ENCODE measurements at places on chromosomes 5 and 9.

DNA sequence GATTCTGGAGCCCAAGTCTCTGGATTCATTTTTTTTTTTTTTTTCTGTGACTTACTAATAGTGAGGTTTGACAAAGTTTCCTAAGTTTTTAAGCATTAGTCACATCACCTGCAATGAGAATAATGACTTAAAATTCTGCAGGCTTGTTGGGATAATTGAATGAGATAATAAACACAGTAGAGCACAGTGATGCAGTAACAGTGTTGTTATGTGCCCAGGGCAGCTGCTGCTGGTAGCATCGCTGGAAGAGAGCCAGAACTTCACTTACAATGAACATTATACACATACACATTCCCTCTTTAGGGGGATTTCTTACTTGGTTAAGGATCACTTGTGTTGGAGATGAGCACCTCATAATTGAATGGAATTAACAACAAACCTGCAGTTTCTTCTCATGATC lies 78.9 kb downstream of the ALDH7A1 start:
- no peak for DNase-seq

- no peak for DNase-seq
Observed at GRCh38 chr9:93458712-93459111, 5.3 kb upstream of the FAM120AOS start.

DNA sequence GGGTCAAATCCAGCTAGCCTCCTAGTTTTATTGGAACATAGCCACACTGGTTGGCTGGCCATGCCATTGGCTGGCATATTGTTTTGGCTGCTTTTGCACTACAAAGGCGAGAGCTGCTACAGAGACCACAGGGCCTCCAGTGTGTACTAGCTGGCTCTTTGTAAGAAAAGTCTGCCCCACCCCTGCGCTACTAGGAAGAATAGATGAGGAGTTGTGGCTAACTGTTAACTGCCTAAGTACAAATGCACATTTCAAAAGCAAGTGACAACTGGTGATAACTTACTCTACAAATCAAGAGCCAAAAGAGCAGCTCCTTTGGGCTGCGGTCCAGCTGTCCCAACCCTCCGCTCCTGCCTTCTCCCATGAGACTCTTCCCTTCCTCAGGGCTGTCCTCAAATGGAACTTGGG lies 63.9 kb downstream of the SERINC5 start:
- peak; percentile 64 for DNase-seq

DNA sequence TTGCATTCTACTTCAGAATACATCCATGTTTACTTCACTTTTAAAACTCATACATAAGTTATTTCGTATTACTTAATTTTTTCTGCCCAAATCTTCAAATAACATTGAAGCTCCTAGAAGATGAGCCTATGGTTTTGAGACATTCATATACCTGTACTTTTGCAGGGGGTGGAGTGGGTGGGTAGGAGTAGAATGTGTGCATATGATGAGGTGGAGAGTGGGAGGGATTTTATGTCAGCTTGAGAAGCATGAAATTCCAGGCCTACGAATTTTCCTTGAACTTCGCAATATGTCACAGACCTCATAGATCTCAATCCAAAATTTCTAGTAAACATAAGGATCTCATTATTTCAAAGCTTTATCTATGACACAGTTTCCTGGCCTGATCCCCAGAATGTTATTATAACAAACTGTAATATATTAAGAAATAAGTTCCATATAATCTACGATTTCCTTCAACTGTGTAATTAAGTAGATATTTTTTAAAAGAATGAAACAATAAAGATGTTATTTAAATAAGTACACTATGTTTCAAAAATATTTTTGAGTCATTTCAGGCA lies 19.7 kb upstream of the MOB3B start:
- DNase-seq: no peak

DNA sequence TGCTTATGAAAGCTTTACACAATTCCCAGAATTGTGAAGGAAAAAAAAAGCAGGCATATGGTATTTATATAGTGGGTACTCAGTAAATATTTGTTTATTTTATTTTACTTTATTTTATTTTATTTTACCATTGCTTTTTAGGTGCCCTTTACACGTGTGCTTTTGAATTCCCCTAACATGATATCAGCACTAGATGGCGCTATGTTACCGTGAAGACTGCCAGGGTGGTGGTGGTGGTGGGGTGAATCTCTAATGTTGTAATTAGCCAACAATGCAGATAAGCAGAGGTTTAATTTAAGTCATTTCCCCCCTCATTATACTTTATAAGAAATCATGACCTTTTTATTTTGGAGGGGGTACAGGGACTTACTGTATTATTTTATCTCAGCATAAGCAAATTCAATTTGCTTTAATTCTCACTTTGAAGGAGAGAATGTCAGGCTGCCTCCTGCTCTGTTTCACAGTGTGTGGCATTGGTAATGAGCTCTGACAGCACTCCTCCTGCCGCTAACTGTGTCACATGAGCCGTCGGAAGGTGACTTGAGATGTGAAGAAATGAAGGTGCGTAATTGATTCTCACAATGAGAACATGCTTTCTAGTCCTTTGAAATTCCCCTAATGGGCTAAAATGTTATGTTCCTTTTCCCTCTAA lies 165.6 kb downstream of the YTHDC2 start:
- DNase-seq: no peak

- DNase-seq: peak; percentile 62
Observed at GRCh38 chr9:137301081-137301947, 757 bp downstream of the NRARP start.

- no peak for DNase-seq
Observed at GRCh38 chr5:11180890-11181289, 419.9 kb upstream of the DAP start.

- DNase-seq: no peak
Observed at GRCh38 chr5:32147959-32148358, 26.2 kb downstream of the GOLPH3 start.

DNA sequence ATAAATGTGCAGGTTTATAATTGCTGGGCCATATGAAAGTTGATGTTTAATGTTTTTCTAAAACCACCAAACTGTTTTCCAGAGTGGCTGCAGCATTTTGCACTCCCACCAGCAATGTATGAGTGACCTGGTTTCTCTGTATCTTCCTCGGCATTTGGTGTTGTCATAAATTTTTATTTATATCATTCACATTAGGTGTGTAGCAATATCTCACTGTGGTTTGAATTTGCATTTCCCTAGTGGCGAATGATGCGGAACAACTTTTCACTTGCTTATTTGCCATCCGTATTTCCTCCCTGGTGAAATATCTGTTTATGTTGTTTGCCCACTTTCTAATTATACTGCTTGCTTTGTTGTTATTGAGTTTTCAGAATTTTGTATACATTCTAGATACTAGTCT lies 295.7 kb upstream of the TUT7 start:
- DNase-seq: no peak

DNA sequence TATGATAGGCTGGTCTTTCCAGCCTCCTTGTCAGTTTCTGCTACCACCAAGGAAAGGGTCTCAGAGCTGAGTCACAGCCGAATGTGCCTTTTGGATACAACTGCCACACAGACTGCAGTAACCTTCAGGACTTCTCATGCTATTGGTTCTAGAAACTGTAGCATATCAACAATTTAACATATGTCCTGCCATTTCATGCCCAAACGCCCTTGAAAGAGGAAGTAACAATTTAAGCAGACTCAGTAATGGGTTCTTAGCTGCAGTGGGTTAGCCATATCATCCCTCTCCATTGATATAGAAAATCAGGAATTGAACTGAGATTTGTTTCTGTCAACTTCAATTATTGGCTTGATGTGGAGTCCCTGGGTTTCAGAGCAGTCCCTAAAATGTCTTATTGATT lies 4.1 kb upstream of the CLK4 start:
- no peak for DNase-seq

DNA sequence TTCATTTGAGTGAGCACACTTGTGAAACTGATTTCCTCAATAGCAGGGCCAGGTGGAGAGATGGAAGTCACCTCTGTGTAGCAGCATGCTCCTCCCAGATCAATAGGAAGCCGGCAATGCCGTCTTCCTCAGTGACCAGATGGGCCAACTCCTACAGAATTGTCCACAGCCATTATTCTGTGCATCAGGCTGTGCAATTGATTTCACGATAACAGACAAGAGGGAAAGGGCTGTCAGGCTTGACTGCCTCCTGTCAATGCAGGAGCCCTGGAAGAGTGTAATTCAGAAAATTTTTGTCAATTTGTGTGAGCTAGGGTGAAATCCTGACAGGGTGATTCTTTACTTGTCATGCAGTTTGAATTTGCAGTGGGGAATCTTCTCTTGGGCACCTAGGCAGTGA lies 838.4 kb upstream of the NUDT12 start:
- no peak for DNase-seq

DNA sequence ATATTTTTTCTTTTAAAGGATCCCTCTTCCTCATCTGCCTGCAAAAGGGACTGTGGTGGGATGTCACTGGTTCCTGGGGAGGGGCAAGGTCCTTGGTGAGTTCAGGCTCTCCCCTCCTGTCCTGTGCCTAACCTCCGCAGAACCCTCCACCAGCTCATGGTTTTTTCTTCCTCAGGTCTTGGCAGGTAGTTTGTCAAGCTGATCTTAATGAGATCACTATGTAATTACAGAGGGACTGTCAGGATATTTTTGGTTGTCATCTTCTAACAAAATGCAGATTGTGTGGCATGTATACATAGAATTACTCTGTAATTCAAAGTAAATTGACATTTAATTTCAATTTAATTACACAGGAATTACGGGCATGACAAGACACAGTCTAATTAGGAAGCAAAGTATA lies 150.3 kb upstream of the SEMA6A start:
- no peak for DNase-seq

DNA sequence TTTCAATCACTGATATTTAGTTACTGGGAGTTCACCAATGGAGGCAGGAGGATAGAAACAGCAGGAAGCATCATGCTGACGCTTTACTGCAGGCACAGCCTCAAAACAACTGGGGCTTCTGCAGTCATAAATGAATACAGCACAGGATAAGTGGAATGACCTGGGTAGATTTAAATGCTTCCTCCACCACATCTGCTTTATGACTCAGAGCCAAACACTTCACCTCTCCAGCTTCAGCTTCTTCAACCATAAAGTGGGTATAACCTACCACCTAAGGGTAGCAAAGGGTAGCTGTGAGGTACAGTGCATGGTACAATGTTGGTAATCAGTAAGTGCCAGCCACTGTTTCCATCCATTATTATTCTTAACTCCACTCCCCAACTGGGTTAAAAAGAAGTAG lies 28.4 kb downstream of the RASEF start:
- DNase-seq: no peak

- no peak for DNase-seq
Observed at GRCh38 chr9:93918061-93918460, 37.1 kb downstream of the BARX1 start.

DNA sequence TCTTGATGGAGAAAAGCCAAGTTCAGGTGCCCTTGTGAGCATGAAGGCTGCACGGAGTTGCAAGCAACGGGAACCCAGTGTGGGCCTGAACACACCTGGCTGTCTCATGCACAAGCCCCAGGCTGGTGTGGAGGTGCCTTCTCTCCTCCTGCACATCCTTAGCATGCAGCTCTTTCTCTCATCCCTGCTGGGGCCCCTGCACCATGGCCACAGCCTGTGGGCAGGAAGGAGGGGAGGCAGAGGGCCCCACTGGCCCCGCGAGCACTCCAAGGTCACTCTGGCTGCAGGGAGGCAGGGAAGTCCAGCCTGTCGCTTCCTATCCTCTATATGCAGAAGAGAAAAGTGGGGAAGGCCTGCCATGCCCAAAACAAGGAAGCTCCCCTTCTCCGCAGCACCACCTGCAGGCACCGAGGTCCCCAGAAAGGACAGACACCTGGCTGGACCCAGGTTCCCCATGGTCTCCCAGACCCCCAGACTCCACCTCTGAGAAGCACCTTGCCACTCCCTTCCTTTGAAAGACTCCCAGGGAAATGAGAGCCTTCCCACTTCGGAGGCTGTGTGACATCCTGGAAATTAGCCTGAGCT lies 18.6 kb downstream of the STKLD1 start:
- DNase-seq: no peak

- DNase-seq: no peak
Observed at GRCh38 chr5:65032250-65032649, 263.5 kb downstream of the CWC27 start.

DNA sequence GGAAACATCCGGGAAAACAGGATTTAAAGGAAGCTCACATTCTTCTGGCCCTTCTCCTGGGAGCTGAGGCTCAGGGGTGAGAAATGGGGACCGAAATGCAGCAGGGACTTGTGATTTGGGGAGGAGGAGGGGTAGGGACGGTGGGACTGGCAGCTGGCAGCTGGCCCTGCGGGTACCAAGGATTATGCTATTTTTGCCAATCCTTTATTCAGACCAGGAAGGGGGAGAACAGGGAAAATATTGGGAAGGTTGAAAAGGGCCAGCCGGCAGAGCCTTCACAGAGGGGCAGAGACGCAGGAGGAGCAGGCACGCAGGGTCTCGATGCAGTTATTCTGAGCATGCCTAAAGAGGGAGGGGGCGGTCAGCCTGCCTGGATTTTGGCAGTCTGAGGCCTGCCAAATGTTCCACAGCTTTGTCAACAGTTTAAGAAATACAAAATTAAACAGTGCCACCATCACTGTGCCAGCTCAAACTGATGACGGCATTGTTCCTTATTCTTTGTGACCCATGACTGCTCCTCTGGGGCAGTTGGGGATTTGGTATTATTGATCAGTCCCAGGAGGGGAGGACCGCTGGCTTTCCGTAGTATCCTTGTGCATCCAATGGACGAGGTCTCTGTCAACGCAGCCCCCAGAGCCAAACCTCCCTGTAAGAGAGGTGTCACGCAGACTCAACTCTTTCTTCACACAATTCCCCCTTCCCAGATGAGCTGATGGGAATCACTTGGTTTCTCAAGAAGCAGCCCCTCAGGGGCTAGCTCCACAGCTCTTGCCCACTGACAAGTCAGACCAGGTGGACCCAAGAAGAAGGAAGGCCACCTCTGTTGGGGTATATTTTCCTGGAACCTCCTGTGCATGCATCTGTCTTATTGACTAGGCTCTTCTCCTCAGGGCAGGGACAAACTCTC lies 553.3 kb downstream of the BNC2 start:
- DNase-seq: no peak

GRCh38 chr9:100014846-100015245 lies 84.0 kb downstream of the ERP44 start:
- DNase-seq: no peak

DNA sequence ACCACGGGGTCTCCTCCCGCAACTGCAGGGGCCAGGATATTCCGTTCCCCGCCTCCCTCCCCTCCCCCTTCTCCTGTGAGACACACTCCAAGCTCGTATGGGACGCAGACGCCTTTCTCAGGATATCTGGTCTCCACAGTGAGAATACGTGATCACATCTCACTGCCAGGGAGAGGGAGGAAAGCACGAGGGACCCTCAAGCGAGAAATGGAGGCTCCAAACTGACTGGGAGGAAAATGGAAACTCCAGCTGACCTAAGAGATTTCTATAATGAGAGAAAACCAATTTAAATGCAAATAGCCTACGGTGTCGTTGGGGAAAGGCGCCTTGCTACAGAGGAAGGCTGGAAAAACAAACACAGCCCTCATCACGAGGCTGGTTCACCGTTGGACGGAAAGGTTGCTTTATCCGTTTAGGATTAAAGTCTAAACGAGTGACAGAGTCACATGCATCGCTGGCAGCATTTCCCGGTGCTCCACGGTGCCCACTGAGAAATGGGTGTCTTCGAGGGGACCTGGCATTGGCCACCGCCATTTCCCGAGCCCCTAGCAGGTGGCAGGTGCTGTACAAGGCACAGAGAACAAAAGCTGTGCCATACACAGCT lies 116.9 kb upstream of the CPEB4 start:
- DNase-seq: no peak
